ENCODE measurements at places on chromosomes 1 and 21.

GRCh38 chr1:24871306-24871901 is 58.7 kb downstream of the RUNX3 start:
- DNase-seq: no peak

- DNase-seq: no peak
Measured at GRCh38 chr1:111775966-111776365, 20.3 kb downstream of the DDX20 start.

- no peak for DNase-seq
Measured at GRCh38 chr21:23601549-23601948, 2005.7 kb downstream of the MRPL39 start.

GRCh38 chr1:21931171-21932093 is 5.7 kb downstream of the HSPG2 start:
- no peak for DNase-seq

GRCh38 chr21:31343680-31344480 is at the start of gene TIAM1:
TSS of gene TIAM1 (minus strand) at chr21:31344261. CDS start at chr21:31266972, 77,289 bp downstream.
- DNase-seq: peak; percentile 26

DNA sequence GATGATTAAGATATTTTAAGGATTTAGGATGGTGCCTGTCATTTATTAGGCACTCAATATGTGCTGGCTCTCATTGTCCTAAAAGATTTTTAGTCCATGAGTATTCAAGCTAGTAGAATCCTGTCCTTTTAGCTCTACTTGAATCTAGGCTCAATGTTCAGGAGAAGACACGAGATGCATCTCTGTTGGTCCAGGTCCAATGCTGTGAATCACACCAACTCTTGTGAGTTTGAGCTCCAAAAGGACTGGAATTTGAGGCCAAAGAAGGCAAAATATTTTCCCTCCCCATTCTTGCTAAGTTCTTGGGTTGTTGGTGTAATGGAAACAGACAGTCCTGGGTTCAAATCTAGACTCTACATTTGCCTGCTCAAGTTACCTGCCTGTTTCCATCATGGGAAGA is 1.4 kb upstream of the PODN start:
- DNase-seq: no peak

- no peak for DNase-seq
Measured at GRCh38 chr21:43270800-43271301, 102.0 kb downstream of the CRYAA start.

GRCh38 chr1:34779526-34779925 is 1.5 kb upstream of the GJB3 start:
- no peak for DNase-seq

- no peak for DNase-seq
Measured at GRCh38 chr1:162087574-162087973, 18.1 kb downstream of the NOS1AP start.

Data from stimulated activated CD4-positive, alpha-beta T cell treated with anti-CD3 and anti-CD28 coated beads, Interleukin-12 subunit alpha, Interleukin-12 subunit beta, amount 100 ng/mL, for 4 hours (primary cell).